Activated CD4-positive, alpha-beta T cell treated with anti-CD3 and anti-CD28 coated beads for 1 hour (primary cell): ENCODE measurements at places on chromosomes 5 and 9.

GRCh38 chr9:99368341-99369326, 146.6 kb downstream of the SEC61B start:
- no peak for DNase-seq

DNA sequence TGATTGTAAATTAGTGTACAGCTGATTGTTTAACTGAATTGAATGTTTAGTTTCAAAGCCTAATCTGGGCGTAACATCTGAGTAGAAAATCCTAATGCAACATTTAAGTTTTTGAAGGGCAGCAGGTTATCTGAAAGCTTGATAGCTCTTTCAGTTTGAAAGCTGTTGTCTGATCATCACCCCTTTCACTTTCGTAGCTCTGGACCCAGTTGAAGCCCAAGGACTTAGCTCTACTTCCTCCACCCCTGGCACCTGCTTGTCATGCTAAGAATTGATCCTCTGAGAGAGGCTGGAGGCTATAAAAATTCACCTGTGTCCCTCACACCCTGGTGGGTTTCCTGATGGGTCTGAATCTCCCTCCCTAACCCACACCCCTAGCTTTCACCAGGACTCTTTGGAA, 86.0 kb downstream of the ZFAND5 start:
- DNase-seq, result no peak

DNA sequence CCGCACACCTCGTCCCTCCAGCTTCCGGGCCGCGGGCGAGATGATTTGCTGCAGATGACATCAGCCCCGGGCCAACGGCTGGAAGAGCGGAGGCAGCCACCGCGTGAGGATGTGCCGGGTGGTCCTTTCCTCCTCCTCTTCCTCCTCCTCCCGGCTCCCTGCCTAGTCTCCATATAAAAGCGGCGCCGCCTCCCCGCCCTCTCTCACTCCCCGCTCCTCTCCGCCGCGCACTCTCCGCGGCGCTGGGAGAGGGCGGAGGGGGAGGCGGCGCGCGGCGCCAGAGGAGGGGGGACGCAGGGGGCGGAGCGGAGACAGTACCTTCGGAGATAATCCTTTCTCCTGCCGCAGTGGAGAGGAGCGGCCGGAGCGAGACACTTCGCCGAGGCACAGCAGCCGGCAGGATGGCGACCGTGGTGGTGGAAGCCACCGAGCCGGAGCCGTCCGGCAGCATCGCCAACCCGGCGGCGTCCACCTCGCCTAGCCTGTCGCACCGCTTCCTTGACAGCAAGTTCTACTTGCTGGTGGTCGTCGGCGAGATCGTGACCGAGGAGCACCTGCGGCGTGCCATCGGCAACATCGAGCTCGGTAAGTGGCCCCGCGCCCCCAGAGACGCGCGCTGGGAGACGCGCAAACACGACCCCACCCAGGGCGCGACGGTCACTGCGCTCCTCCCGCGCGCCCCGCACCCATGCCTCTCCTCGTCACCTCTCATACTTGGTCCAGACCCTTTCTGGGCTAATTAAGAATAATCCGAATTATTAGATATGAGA, at the start of gene MAP1B:
TSS of gene MAP1B (plus strand) at position 345 of the 770 bp plus-strand sequence. CDS start at position 402, 57 bp downstream.
- DNase-seq, result no peak

DNA sequence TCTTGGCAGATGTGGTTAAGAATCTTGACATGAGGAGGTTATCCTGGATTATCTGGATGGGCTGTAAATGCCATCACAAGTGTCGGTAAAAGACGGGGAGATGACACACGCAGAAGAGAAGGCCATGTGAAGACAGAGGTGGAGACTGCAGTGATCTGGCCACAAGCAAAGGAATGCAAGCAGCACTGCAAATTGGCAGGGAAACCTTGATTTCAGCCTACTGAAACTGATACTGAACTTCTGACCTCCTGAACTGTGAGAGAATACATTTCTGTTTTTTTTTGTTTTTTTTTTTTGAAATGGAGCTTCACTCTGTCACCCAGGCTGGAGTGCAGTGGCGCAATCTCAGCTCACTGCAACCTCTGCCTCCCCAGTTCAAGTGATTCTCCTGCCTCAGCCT, 92.4 kb upstream of the NFIL3 start:
- DNase-seq, result no peak

DNA sequence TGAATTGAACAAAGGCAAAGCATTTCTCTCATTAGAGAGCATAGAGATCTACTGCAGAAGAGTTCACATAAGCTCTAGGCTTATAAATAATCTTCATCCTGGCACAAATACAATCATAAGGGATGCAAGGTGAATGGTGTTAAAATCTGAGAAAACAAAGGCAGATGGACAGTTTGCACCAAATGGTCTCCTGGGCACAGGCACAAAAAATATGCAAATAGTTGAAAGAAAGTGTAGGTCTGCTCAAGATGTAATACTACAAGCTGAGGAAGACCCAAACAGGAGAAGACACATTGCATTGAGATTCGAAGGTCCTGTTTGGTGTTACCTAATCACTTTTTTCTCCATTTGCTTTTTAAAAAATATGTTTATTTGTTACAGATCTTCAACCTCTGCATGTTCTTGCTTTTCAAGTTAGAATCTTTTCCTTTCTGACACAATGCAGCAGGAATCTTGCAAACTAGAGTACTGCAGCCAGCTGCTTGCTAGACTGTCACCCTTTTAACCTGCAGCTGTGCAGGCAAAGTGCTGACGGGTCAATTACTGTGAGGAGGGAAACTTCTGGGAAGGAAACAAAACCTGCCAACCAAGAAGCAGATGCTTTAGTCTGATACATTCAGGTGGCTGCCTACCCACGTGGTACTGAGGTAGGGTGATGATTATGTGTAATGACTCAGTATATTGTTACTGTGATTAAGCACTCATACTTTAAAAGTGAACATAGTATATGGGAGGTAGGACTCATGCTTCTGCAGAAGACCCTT, 1048.6 kb upstream of the SEMA6A start:
- DNase-seq, result no peak

GRCh38 chr5:4019009-4019769, 423.6 kb downstream of the IRX1 start:
- no peak for DNase-seq

DNA sequence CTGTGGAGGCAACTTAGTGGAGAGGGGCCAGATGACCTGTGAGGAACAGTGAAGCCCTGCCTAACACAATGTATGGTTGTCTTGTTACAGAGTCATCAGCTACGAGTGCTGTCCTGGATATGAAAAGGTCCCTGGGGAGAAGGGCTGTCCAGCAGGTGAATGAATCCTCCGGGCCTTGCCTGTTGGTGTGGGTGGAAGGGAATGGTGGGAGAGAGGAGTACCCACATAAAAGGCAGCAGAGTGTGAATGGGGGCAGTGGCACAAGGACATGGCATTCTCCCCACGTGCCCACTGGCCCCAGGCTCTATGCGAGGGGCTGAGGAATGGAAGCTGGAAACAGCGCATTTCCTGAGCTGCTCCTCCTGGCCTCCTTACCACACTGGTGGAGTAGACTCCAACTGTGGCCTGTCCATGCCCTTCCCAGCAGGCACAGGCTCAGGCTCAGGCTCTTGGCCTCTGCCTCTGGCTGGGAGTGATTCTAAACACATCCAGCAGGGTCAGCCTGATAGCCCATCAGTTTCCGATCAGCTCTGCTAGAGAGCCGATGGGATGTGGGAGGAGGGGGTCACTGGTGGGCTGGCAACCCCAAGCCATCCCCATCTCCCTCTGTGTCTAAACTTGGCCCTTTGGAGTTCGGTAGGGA, 15.3 kb downstream of the TGFBI start:
- no peak for DNase-seq

DNA sequence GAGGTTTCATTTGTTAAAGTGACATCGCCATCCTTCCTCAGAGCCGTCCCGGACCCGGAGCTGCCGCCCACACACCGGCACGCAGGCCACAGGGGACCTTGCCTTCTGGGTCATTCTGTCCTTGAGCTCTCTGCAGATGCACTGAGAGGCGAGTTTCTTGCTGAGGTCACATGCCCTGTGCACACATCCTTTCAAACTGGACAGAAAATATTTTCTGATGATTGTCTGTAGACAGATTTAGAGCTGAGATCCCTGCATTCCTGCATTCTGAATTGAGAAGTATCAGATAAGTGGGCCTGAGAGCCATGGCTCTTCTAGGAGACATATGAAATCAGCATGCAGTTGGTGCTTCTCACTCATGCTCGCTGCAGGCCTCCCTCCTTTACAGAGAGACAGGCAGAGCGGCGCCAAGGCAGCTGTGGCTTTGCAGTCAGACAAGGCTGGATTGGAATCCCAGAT, 25.4 kb downstream of the BOD1 start:
- no peak for DNase-seq

DNA sequence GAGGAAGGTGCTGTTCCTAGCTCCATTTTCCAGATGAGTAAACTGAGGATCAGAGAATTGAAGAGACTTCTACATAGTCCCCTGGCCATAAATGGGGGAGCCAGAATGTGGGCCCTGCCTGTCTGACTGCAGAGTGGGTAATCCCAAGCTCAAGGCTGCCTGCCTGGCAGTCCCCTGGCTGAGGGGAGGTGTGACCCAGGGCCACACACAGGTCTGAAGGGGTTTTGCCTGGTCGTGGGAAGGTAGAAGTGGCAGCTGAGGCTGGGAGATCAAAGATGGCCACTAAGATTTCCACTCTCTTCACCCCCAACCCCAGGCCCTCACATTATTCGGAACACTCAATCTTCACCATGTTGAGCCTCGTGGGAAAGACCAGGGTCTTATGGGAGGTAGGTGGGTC, 176.3 kb downstream of the MACROH2A1 start:
- DNase-seq, result no peak

- no peak for DNase-seq
Measured at GRCh38 chr9:86177995-86178394, 78.6 kb upstream of the GOLM1 start.

GRCh38 chr9:129483415-129484351, 137.2 kb downstream of the C9orf50 start:
- DNase-seq, result no peak

GRCh38 chr9:91682806-91683205, 259.2 kb upstream of the NFIL3 start:
- no peak for DNase-seq

GRCh38 chr9:109114670-109115069, 5.1 kb downstream of the TMEM245 start:
- no peak for DNase-seq

DNA sequence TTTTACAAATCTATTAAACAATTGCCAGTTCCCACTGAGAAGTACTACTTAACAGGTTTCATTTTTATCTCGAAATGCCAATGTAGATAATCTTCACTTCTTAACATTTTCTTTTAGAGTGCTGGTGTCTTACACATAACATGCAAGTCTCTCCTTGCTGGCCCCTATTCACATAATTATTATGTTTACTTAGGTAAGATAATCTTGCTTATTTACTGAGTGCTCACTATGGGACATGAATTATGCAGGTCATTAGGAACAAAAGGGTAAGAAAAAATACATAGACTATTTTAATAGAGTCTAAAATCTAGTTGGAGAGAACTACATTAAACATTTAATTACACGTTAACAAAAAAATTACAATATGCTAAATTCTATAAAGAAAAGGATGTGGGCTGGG, 328.4 kb downstream of the PRR16 start:
- no peak for DNase-seq

- DNase-seq, result no peak
Measured at GRCh38 chr5:82863266-82863665, 213.9 kb downstream of the TMEM167A start.

- no peak for DNase-seq
Measured at GRCh38 chr5:10933121-10933520, 172.1 kb upstream of the DAP start.

- DNase-seq, result no peak
Measured at GRCh38 chr5:132378580-132378979, 9.1 kb downstream of the SLC22A5 start.

GRCh38 chr5:176590035-176590717, 19.8 kb downstream of the GPRIN1 start:
- DNase-seq, result no peak

- no peak for DNase-seq
Measured at GRCh38 chr5:77305956-77306355, 95.5 kb downstream of the PDE8B start.

DNA sequence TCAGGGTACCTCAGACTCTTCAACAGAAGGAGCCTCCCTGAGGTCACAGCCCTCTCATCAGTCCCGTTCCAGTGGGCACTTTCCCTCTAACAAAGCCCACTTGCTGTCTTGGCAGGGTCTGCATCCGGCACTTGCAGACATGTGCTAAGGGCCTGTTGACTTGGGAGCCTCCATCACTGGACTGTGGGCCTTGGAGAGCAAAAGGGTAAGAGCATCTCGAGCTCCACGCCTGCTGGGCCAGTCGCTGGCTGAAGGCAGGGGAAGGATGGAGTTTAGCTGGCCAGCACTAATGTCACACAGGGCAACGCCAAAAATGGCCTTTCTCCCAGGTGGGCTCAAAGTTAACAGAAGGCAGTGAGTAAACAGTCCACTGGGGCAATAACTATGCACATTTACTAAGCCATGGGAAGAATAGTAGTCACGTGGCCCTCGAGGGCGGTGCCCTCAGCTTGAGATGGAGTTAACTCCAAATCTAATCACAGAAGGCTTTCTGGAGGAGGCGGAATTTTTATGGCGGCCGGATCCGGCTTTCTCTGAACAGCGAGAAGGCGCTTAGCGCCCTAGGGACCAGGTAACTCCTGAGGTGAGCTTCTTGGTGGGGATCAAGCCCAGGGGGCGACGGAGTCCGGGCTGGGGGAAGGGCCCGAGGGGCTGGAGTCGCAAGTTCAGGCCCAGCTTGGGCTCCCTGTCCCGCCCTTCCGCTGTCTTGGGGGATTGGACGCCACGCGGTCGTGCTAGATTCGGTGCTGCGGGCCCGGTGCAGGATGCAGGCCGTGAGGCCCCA, 2.0 kb upstream of the NSD1 start:
- DNase-seq, result no peak

- DNase-seq, result no peak
Measured at GRCh38 chr5:151812757-151813309, 41.1 kb downstream of the G3BP1 start.

- DNase-seq, result no peak
Measured at GRCh38 chr9:83313781-83314180, 224.4 kb downstream of the FRMD3 start.

GRCh38 chr9:109289186-109289585, 31.7 kb downstream of the EPB41L4B start:
- DNase-seq, result no peak

GRCh38 chr9:129109537-129109903, 1.1 kb downstream of the CRAT start:
- DNase-seq, result no peak

DNA sequence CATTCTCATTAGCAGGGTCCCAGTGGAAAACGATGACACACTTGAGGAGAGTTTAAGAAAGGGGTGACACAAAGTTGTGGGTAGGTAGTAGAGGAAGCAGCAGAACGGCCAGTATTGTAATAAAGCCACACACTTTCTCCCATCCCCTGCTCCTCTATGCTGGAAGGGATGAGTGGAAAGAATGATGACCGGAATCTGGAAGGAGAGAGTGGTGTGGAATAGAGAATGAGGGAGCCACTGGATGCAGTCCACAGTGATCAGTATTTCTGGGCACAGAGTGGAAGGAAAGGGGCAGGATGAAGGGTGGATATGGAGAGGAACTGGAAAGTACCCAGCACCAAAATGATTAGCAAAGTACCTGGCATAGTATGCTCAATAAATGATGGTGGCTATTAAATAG, 133.8 kb upstream of the DAB2 start:
- no peak for DNase-seq

GRCh38 chr9:120985819-120986222, 59.2 kb upstream of the TRAF1 start:
- no peak for DNase-seq
